ENCODE measurements at places on chromosomes 13 and 19.

DNA sequence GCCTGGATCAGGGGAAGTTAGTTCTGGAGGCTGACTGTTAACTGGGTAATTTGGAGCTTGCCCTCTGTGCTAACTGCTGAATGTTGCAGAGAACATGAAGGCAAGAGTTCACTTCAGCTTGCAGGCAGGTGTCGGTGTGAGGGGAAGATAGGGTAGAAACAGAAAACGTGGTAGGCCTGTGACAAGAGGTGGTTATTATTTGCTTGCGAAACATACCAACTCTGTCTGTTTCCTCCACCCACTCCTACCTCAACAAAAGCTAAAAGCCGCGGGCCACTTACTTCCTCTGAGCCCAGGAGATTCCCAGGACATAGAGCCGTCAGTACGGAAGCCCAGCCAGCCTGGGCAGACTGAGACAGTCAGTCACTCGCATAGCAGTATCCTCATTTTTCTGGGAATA lies 119.2 kb upstream of the ABCC4 start:
- DNase-seq = no peak

DNA sequence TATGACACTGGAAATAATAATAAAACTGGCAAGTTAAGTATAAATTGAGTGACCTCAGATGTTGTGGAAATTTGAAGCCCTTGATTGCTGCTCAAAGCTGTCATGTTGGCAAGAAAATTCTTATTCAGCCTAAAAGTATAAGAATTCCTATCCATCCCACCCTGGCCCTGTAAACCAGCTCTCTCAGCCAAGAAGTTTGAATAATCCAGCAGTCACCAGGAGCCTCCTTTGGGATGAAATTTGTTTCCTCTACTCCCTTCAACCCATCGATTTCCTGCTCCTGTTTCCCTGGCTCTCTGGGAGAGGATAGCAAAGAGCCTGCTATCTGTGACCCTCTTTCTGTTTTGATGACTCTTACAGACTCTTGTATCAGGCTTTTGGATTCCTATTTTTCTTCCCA lies 169.3 kb downstream of the LHFPL6 start:
- DNase-seq = no peak

GRCh38 chr19:19417046-19417445 lies 11.6 kb downstream of the GATAD2A start:
- DNase-seq = no peak

GRCh38 chr13:95035311-95036109 lies 265.7 kb downstream of the ABCC4 start:
- DNase-seq = no peak

GRCh38 chr13:54647275-54647674 lies 1618.7 kb downstream of the OLFM4 start:
- no peak for DNase-seq

DNA sequence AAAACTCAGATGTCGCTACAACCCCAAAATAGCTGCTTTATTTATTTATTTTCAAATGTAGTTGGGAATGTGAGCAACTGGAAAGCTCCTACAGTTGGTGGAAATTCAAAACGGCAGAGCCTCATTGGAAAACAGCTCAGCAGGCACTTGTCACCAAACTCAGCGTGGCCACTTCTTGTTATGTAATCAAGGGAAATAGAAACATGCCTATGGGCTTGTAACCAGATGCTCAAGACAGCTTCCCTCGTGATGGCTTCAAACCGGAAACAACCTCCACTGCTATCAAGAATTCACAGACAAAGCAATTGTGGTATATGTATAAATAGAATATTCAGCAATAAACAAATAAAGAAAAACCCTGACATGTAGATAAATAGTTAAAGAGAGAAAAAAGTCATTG lies 627.8 kb upstream of the SLC10A2 start:
- DNase-seq = no peak

DNA sequence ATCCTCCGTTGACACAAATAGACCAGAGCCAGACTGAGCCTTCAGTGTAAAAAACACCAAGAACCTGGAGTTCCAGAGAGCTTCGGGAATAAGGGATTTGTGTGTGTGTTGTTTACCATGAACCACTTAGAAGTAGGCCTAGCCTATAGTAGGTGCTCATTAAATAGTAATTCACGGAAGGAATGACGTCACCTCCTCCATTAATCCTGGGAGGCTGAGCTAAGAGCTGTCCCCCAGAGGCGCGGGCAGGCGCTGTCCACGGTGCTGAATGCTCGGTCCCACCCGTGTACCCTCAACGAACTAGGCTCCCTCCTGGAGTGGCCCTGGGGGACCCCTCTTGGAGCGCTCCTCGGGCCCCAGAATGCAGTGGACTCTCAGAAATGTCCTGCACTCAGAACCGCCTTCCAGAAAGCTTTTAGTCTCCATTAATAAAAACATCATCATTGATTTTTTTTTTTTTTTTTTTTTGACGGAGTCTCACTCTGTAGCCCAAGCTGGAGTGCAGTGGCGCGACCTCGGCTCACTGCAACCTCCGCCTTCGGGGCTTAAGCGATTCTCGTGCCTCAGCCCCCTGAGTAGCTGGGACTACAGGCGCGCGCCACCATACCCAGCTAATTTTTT lies 6.5 kb downstream of the UNC13A start:
- DNase-seq = peak; percentile 34

GRCh38 chr13:77991003-77991402 lies 72.4 kb upstream of the EDNRB start:
- no peak for DNase-seq

DNA sequence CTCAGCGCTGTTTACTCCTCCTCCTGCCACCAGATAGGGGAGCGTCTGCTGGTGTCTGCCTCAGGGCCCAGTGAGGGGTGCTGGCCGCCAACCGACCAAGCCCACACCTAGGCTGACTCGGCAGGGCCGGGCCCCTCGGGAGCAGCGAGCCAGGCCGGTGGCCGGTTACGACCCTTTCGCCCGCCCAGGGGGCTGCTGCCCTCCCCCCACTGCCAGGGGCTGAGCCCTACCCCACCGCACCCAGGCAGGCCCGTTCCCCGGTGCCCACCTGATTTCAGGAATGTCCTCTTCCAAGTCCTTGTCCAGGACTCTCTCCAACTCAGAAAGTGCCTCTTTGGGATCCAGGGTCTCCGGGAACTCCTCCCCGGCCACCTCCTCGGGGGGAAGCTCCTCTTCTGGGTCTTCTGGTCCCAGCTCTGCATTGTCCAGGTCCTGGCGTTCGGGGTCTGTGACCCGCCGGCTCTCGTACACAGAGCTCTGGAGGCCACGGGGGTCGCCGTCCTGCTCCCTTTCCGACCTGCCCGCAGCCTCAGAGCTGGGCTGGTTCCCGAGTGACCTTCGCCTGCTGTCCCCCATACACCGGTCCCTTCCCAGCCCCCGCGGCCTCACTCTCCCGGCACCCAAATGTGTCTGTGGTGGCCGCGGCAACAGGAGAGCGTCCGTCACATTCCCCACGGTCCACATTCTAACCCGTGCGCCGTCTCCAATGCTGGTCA lies 31.0 kb upstream of the MIER2 start:
- no peak for DNase-seq

DNA sequence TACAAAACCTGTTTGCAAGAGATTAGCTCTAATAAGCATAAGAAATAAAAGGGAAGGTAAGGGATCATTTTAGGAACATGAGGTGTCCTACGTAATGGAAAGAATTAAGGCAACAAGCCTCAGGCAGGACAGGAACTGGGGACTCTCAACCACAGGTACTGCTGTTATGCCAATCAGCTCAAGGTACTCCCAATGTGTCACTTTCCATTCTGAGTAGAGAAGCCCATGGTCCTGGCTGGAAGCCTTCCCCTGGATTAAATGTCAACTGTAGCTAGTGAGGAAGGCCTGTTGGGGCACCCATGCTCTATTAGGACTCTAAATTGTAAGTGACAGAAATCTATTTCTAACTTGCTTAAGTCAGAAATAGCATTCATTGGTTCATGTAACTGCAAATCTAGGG lies 134.6 kb downstream of the DPF1 start:
- no peak for DNase-seq

- peak; percentile 40 for DNase-seq
These were observed 7.1 kb downstream of the ARID3A start for GRCh38 chr19:932648-933552.

GRCh38 chr19:2519482-2519881 lies 43.6 kb downstream of the GADD45B start:
- DNase-seq = no peak

DNA sequence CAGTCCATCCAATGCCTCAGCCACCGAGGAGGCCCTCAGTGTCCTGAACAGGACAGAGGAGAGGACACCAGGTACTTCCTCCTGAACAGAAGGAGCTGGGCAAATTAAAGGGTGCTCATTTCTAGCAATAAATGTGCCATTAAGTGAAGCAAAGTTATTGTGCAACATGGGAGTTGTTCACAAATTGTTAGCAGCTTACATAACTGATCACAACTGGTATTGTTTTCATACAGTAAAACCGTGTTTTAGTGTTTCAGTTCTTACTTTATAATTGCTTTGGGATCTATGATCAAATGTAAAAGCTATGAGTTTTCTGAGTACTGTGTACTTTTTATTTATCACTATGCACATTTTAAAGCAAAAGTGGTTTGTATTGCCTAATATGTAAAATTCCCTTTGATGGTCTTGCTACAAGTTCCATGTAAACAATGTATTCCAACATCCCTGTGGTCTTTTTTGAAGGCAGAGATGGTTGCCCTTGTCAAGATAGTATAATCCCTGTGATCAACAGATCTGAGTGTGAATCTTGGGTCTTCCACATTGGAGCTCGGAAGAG lies 263.1 kb downstream of the FGF14 start:
- DNase-seq = no peak

GRCh38 chr19:35718345-35719041 lies 690 bp downstream of the KMT2B start:
- DNase-seq = peak; percentile 55

DNA sequence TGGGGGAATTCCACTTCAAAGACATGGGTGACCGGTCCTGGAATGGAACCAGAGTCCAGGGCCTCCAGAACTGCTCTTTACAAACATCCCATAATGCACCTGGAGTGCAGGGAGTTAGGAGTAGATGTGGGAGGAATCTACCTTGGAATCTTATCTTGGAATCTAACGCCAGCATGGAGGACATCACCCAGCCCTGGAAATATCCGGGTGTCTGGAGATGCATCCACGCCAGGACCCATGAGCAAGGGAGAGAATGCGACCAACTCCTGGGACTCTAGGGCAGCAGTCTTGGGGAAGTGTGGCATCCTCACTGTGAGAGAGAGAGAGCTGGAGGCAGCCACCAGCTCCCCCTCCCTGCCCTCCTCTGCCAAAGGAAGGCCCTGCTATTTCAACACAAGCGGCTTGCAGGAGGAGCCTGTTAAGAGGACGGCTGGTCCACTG lies 211.8 kb downstream of the UQCRFS1 start:
- DNase-seq = no peak

DNA sequence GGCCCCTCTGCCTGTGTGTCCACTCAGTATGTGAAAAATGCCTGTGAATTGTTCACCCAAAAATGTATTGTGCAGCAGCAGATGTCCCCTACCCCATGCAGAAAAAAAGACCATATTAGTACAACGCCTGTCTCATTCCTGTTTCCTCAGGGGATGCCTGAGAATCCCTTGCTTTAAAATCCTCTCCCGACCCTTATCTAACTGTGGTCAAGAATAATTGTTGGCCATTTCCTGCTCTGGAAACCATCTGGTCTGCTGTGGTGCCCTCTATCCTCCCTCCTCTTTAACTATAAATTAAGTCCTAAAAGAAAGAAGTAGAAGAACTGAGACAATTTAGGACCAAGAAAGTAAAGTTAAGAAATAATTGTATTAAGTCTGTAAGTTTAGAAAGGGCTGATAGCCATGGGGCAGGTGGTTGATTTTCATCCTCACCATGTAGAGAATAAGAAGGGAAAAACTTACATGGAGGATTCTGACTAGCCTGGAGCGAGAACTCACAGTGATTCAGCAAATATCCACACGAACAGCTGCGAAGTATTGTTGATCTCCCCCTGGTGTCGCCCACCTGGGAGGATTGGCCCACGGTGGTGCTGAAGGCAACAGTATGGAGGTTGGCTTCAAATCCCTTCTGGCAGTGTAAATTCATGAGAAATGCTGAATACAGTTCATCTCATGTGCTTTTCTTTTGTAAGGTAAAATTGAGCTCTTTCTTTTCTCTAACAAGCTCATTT lies 85.6 kb downstream of the COL4A2 start:
- DNase-seq = no peak

DNA sequence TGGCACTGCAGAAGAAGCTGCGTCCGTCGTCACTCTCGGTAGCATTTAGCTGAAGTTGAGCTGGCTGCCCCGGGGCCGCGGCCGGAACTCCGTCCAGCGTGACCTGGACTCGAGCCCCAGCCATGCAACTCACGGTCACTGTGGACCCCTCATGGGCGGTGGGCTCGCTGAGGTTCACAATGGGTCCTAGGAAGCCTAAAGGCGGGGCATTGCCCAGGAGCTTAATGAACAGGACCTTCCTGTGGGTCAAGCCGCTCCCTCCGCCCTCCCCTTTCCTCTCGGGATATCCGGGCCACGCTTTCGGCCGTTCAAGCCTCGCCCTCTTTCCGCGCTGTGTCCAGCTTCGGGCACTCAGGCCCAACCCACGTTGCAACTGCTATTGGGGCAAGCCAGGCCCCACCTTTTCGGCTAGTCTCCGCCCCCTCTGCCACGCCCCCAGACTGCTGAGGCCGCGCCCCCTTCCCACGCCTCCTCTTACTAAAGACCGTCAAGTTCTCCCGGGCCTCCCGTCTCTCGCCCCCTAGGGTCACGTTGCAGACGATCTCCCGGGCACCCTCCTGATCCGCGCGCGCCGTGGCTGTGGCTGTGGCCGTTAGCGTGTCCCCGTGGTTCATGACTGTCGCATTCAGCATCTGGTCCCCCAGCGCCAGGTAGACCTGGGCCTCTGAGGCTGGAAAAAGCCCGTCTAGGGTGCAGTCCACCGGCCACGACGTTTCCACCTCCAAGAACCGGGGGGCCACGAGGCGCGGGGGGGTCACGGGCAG lies 1.4 kb upstream of the RAVER1 start:
- peak; percentile 49 for DNase-seq

- no peak for DNase-seq
These were observed 16.4 kb downstream of the RCN3 start for GRCh38 chr19:49544154-49544553.

- no peak for DNase-seq
These were observed 95.5 kb upstream of the UBAC2 start for GRCh38 chr13:99105160-99105559.

- no peak for DNase-seq
These were observed 4.2 kb upstream of the RGL3 start for GRCh38 chr19:11423164-11423790.

GRCh38 chr13:79429309-79429708 lies 23.3 kb upstream of the RBM26 start:
- no peak for DNase-seq

DNA sequence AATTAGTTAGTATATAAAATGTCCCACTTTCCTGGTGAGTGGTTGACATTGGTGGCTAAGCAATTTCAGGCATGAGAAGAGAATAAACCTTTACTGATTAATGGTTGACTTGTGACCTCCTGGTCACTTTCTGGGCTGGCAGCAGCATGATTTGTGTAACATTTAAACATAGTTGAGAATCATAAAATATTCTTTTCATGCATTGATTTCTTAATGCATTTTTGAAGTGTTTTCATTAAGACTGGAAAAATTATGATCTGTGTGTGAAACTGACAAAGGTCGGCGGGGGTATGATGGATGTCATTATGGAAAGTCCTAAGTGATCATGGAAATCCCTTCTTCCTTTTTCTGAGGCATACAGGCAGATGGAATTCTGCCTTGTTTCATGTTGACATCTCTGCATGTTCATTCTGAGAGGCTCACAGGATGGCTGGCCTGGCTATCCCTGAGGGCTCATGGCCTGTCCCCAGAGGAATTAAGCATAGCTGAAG lies 98.7 kb upstream of the RNF113B start:
- DNase-seq = no peak

- DNase-seq = no peak
These were observed 525 bp downstream of the BORA start for GRCh38 chr13:72728290-72728605.

GRCh38 chr19:10226021-10226375 lies 5.1 kb downstream of the S1PR2 start:
- no peak for DNase-seq
